ENCODE measurements at places on chromosomes 2 and 18. TPM values are rescaled to one million over a fixed set of nuclear protein-coding genes. Genes with fewer than 3 reads are reported as not detected.

GRCh38 chr2:179125404-179125803 is 75.5 kb upstream of the CCDC141 start:
- no peak for DNase-seq

MRO gene
- total RNA-seq: not detected

ALLC gene
- total RNA-seq: not detected

GRCh38 chr2:24080701-24081100 is 3.9 kb downstream of the TP53I3 start:
- DNase-seq: no peak

DNA sequence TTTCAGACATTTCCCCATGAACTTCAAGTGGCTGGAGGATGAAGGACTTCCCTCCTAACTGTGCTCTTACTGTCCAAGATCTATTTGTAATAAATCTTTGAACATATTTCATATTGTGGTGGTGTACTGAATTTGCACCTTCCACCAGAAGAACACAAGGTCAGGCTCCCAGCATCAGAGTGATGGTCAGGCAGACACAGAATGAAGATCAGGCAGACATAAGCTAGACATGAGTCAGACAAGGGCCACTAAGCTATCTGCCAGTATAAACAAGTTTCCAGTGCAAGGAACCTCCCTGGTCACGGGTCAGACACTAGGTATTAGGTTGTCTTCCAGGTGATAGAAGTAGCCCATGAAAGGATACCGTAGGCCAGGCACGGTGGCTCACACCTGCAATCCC is 20.0 kb downstream of the AQP12B start:
- peak; percentile 1 for DNase-seq

- no peak for DNase-seq
These were observed 763.2 kb upstream of the ZEB2 start for GRCh38 chr2:145283131-145283530.

GRCh38 chr2:98086491-98087446 is at the start of gene VWA3B:
Gene VWA3B (plus strand): TSS chr2:98087167. CDS start chr2:98093093, 5,926 bp downstream.
- no peak for DNase-seq

GRCh38 chr2:159985656-159986055 is 76.8 kb downstream of the PLA2R1 start:
- DNase-seq: no peak

GRCh38 chr2:28702878-28703277 is 48.8 kb upstream of the PPP1CB start:
- no peak for DNase-seq

DNA sequence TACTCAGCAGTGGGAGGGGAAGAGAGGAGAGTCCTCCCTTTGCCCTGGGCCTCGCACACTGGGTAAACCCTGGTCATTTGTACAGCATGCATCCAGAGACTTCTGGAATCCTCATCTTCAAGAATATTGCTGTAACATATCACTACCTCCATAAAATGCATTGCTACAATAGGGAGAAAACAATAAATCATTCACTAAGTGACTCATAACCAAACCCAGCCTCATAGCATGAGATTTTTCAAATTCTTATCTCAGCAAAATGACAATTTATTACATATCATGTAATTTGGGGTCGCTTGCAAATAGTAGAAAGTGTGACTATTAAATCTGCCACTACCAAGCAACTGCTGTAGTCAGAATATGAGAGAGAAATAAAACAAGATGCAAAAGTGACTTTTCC is 189.4 kb downstream of the ALK start:
- DNase-seq: no peak

- DNase-seq: no peak
These were observed 24.4 kb downstream of the SNTG2 start for GRCh38 chr2:975095-975494.

- no peak for DNase-seq
These were observed 104.8 kb downstream of the TANC1 start for GRCh38 chr2:159073256-159073655.

CCBE1 gene
- total RNA-seq: 0.17 TPM

DNA sequence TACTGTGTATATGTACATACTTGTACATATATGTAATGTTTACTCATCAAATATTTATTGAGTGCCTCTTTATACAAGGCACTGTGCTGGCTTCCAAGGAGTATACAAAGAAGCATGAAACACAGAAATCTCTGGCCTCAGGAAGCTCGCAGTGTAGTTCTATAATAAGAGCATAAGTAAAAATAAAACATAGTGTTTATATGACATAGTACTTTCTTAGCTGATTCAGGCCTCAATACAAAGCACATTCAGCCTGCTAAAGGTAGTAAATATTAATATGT is 13.9 kb downstream of the STAMBP start:
- DNase-seq: no peak

GRB14 gene
- total RNA-seq: 6.0 TPM

DNA sequence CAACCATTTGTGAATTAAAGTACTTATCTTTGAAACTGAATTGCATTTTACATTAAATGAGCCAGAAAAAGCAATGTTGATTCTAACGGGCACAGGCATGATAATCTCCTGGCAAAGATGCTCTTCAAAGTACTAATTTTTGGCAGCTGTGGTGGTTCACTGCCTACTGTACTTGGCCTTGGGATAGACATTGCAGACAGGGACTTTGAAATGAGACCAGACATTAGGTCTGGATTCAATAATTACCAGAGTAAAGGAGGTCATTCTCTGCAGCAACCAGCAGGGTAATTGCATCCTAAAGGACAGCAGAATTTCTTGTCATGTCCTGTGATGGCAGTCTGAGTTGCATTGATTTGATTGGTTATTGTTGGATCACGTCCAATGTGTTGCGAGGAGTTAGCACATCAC is 986.5 kb downstream of the TDRD15 start:
- no peak for DNase-seq
